ENCODE measurements at places on chromosomes 2 and 18.
A peak's percentile ranks its signal among the peaks of the same experiment; 100 is the strongest.

DNA sequence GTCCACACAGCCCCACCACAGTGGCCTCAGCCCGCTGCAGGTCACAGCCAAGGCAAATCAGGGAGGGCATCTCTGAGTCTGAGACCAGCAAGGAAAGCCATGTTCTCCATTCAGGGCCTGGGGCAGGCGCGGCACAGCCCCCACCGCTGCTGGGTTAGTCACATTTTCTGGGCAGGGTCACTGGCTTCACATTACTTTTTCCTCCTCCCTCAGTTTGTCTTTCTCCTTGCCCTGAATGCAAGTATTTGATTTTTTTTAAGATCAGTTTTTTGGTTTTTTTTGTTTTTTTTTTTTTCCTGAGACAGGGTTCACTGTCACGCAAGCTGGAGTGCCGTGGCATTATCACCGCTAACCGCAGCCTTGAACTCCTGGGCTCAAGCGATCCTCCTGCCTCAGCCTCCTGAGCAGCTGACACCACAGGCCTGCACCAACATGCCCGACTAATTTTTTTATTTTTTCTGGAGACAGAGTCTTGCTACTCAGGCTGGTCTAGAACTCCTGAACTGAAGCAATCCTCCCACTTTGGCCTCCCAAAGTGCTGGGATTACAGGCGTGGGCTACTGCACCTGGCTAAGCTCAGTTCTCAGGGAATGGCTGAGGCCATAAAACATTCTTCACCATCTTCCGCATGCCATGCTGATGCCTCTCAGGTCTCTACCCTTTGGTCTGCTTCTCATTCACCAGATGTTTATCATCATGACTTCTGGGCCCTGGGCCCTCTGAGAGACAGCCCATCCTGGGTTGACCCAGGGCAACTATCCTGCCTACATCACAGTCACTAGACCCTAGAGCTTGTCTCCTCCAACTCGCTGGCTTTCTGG lies 628 bp upstream of the CAPG start:
- no peak for DNase-seq

DNA sequence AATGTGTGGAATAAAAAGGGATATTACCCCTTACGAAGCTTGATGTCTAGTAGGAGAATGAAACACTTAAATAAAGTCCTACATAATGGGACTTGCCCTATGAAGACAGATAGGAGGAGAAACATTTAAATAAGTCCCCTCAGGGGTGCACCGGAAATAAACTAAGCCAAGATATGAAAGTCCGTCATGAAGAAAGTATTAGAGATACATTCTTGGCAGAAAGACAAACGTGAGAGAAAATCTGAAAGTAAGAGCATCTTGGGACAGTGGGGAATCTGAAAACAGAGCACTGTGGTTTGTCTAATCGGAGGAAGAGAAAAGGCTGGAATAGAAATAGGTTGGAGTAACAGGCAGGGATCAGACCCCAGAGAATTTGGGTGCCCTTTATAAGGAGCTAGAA lies 516.9 kb upstream of the DSEL start:
- DNase-seq = no peak

GRCh38 chr2:212237350-212238095 lies 301.1 kb downstream of the ERBB4 start:
- no peak for DNase-seq

DNA sequence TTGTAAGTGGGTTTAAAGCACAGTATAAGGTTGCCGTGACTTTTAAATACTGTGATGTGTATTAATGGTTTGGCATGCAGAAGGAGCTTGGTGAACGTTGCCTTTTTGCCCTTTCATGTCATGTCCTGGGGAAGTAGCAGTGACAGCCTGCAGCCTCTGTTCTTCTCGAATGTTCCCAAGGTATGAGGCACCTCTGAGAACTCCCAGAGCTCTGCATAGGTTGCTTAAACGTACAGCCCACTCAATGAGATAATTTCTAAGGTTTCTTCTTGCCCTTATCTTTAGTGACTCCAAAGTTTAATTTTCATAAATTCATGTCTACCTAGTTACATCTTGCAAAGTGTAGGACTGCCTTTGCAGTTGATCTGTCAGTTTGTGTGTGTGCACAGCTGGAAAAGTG lies 36.7 kb downstream of the PARD3B start:
- DNase-seq = no peak

- no peak for DNase-seq
Observed at GRCh38 chr2:20596193-20596972, 54.5 kb downstream of the HS1BP3 start.

GRCh38 chr2:17951563-17951962 lies 73.1 kb downstream of the KCNS3 start:
- no peak for DNase-seq

DNA sequence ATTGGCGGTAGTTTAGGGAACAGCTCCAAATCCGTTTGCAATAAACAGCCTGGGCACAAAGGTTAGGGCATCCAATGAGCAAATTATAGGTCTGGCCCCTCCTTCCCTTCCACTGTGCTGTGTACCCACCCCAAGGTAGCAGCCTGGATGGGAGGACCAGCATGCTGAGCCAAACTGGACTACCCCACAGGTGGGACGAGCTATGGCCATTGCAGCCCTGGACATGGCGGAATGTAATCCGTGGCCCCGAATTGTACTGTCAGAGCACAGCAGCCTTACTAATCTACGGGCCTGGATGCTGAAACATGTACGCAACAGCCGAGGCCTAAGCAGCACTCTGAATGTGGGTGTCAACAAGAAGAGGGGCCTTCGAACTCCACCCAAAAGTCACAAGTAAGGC lies 6.7 kb downstream of the AGBL5 start:
- DNase-seq = no peak

DNA sequence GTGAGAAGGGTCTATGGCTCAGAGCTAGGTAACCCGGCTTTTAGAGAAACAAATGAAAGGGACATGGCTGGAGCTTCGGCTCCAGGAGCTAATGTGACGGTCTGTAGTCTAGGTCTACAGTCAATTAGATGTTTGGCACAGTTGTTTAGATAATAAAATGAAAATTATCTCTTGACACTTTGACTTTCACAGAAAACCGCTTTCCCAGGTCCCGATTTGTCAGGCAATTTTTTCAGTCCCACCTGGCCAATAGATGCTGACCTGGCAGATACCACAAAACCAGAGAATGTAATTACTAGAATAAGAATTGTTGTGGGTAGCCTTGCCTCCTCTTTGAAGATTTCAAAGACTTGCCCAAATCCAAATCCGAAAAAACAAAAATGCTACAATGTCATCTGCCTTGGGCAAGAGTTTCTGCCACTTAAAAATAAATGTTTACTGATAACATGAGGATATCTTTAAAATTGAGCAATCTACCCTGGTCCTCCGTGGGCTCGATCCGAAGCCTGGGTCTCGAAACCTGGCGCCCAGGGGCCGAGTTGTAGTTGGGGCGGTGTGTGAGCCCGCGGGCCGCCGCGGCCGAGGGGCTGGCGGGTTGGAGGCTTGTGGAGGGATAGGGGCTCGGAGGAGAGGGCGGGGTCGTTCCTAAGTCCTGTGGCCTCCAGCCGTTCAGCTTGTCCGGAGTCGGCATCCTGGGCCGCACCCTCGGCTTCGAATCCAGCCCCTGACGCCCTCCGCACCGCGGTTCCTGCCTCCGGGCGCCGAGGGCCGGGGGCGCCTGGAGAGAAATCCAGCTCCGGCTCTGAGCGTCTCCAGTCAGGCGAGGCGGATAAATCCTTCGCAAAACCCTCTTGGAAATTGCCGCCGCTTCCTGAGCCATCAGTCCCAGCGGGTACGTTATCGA lies 2.3 kb downstream of the EMX1 start:
- DNase-seq = peak; percentile 8

- peak; percentile 88 for DNase-seq
Observed at GRCh38 chr2:204145263-204145751, 208.7 kb downstream of the ICOS start.

DNA sequence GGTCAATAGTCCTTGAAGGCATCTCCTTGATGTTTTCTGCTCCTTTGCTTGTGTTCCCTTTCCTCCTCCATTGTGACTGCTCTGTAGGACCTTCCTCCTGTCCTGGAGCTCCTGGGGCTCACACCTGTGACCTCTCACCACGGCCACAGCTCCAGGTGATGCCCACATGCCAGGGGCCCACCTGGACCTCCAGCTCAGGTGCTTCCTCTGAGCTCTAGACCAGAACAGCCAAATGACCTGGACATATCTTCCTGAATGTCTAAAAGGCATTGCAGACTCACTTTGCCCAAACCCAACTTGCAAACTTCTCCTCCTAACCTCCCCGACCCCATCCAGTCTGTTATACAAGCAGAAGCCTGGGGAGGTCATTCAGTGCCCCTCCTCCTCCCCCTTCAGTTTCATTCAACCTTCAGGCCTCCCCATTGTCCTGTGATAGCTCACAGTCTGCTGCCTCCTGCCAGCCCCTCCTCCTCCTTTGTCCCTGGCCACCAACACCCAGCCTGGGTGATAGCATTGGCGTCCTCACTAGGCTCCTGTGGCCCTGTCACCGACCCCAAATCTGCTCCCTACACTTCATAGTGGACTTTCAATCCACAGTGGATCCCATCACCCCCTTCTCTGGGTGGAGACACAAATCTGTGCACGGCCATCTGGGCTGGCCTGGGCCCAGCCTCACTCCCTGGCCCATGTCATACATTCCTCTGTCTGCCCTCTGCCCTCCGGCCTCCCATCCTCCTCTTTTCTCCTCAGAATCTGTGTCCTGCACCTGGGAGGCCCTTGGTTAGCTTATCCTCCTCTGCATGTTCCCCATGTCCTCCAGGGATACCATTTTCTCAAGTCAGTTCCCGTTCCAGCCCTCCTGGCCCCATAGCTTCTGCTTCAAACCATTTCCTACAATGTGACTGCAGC lies 310.4 kb upstream of the HDAC4 start:
- DNase-seq = no peak

DNA sequence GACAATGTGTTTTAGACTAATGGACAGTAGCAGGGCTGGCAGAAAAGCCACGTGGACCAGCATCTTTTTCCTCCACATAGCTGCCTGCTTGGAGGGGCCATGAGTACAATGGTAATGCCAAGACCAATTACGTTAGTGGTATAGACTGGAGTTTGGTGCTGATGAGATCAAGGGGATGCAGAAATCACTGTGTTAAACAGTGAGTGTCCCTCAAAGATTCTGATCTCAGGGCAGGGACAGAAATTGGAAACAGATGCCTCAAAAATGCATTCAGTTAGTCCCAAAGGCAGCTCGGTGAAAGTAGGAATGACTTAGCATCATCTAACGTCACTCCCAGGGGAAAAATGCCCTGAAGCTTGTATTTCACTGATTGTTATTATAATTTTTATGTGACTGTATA lies 72.4 kb downstream of the SLC16A14 start:
- no peak for DNase-seq

GRCh38 chr18:30992231-30992630 lies 50.3 kb downstream of the DSC3 start:
- no peak for DNase-seq

GRCh38 chr2:16393500-16394071 lies 272.0 kb downstream of the CYRIA start:
- no peak for DNase-seq

DNA sequence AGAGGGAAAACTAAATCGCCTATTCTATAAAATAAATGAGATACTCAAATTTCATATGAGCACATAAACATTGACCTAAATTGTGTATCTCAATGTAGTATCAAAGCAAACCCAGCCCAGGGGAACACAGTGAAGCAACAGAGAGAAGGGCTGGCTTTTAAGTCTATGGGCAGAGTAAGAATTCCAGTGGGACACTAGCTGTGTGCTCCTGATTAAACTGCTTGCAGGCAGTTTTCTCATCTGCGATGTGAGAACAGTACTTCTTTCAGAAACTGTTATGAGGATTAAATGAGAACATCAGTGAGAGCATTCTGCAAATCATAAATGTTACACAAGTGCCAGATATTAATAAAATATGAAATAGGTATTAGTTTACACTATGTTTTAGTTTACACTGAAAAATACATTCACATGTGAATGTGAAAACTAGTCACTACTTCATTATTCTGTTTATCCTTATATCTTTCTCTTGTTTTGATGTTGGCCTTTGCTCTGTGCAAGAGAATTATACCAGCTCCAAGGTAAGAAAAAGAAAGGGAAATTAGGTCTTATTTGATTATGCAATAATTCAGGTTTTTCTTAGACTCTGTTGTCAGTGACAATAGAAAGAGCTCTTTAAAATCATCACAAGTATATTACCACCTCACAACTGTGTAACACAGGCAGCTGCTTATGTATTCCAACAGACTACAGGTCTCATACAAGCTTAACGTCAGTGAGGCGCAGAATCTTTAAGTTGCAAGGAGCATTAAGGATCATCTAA lies 47.5 kb downstream of the GAREM1 start:
- no peak for DNase-seq

GRCh38 chr18:10398571-10398970 lies 55.9 kb upstream of the APCDD1 start:
- no peak for DNase-seq

DNA sequence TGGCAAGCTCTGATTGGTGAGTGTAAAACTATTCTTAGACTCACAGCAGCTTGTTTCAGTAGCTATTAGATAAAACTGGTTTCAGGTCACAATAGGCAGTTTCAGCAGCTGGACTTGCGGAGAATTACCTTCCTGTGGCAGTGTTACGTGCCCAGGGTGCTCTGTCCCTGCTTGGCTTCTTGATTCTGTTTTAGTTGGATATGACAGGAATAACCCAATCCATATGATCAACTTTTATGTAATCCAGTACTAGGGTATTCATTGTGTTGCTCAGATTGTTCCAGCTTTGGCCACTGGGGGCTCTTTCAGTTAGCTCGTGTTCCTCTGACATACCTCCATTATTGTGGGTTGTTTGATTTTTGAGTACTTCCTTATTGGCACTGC lies 43.1 kb downstream of the INPP4A start:
- DNase-seq = peak; percentile 62

DNA sequence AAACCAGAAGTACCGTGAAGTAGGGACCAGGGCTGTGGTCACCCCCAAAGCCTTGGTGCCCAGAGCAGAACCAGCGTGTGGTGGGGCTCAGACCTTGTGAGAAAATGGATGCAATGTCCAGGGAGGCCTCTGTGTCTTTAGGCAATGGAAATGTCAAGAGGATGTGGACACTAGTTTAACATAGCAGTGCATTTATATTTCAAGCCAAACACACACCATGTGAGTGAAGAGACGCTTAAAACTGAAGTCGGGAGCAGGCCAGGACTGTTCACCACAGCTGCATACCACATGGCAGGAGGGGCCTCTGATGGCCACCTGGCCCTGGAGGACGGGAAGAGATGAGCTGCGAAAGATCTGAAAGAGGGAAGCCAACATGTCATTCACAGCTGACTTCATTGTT lies 87.3 kb upstream of the LDLRAD4 start:
- no peak for DNase-seq

- DNase-seq = no peak
Observed at GRCh38 chr18:46031741-46032140, 40.3 kb downstream of the PSTPIP2 start.

GRCh38 chr2:222479859-222480258 lies 55.5 kb downstream of the SGPP2 start:
- DNase-seq = no peak

DNA sequence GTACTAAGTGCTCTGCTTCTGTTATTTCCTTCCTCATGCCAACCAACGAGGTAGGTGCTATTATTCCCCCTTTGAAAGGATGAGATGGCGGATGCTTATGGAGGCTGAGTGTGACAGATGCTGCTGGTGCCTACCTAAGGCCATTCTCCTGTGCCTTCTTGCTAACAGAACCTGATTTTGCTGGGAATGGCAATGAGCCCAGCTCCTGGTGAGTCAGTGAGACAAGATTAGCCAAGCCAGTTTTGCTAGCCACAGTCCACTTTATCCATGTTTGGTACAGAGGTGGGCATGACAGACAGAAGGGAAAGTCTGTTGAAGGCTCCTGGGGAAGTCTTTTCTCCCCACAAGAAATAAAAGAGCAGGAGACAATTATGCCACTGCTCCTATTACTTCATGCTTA lies 43.7 kb upstream of the TMEM163 start:
- DNase-seq = no peak
